NCI-H1092 treated with DMSO at 0.1 percent for 48 hours (cell line): ENCODE measurements at places on chromosomes 2 and 18.

GRCh38 chr2:191797942-191798876, 48.7 kb downstream of the CAVIN2 start:
- DNase-seq = no peak

- DNase-seq = peak; percentile 75
Observed at GRCh38 chr2:173571021-173571821, 216.5 kb downstream of the CDCA7 start.

GRCh38 chr2:181318504-181319280, 138.5 kb upstream of the ITGA4 start:
- no peak for DNase-seq

GRCh38 chr18:27415495-27415894, 230.4 kb upstream of the CHST9 start:
- DNase-seq = no peak

DNA sequence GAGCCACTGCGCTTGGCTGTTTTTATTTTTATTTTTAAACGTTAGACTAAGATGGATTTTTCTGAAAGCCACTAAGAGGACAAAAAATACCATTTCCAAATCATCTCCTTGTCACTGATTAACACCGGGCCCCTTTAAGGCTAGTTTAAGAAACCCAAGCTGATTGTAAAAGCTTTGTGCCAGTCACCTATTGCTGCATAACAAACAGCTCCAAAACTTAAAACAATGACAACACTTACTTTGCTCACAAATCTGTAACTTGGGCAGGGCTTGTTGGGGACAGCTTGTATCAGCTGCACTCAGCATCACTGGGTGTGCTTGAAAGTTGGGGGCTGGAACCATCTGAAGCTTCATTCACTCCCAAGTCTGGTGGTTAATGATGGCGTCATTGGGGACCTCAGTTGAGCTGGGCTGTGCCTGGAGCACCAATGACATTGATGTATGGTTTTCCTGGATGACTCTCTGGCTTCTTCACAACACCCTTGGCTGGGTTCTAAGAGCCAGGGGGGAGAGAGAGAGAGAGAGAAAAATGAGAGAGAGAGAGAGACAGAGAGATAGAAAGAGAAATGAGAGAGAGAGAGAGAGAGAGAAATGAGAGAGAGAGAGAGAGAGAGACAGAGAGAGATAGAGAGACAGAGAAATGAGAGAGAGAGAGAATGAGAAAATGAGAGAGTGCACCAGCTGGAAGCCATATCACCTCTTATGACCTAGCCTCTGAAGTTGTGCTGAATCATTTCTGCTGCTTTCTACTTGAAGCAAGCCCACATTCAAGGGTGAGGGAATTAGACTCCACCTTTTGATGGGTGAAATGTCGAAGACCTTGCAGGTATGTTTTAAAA, 26.0 kb upstream of the ATG16L1 start:
- no peak for DNase-seq

GRCh38 chr2:197839856-197840255, 35.5 kb downstream of the PLCL1 start:
- no peak for DNase-seq

GRCh38 chr18:2906704-2907549, 60.1 kb downstream of the EMILIN2 start:
- DNase-seq = no peak

- no peak for DNase-seq
Observed at GRCh38 chr18:36608107-36608506, 220.7 kb downstream of the TPGS2 start.

DNA sequence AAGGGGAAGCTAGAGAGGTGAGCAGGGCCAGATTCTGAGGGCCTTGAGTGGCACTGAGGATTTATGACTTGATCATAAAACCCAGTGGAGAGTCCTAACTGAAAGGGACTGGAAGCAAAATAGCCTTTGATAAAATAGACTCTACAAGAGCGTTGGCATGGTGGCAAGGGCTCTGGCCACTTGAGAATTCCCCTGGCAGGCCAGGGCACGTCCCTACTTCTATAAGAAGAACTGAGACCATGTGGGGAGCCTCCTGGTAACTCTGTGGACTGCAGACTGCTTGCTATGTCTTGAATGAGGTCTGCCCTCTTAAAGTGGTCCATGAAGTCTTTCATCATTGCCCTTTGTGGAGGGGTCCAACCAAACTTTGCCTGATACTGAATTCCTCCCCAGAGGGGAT, 324.8 kb downstream of the ALK start:
- DNase-seq = no peak

DNA sequence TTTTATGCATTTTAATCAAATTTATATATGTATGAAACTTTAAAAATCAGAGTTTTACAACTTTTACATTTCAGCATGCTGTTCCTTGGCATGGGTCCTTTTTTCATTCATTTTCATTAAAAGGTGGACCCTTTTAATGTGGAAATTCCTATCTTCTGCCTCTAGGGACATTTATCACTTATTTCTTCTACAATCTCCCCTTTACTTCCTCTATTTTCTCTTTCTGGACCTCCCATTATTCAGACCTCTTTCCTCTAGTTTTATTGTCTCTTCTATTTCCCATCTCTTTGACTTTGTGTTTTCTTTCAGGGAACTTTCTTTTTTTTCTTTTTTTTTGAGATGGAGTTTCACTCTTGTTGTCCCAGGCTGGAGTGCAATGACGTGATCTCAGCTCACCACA, 5.7 kb downstream of the PROC start:
- no peak for DNase-seq

DNA sequence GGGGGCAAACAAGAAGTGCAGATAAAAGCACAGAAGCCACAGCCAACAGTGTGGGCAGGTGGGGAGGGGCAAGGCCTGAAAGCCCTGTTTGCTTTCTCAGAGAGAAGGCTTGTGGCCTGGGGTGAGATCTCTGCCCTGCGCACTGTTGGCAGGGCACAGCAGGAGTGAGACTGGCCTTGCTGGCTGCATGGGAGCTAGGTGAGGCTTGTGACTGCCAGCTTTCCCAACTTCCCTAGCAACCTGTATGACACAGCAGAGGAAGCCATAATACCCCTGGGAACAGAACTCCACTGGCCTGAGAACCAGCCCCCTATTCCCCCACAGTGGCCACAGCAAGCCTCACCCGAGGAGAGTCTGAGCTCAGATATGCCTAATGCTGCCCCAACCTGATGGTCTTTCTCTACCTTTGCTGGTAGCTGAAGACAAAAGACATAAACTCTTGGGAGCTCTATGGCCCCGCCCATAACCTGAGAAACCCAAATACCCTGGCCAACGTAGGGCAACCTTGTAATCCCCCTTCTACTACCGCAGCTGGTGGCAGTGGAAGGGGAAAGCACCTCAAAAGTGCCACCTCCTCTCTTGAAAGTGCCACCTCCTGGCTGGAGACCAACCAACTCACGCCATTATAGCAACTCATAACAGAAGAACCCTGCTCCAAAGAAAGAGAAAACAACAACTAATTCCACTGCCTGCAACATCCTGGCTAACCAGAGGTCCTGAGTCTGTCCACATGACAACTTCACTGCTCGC, 44.4 kb downstream of the LCT start:
- no peak for DNase-seq

DNA sequence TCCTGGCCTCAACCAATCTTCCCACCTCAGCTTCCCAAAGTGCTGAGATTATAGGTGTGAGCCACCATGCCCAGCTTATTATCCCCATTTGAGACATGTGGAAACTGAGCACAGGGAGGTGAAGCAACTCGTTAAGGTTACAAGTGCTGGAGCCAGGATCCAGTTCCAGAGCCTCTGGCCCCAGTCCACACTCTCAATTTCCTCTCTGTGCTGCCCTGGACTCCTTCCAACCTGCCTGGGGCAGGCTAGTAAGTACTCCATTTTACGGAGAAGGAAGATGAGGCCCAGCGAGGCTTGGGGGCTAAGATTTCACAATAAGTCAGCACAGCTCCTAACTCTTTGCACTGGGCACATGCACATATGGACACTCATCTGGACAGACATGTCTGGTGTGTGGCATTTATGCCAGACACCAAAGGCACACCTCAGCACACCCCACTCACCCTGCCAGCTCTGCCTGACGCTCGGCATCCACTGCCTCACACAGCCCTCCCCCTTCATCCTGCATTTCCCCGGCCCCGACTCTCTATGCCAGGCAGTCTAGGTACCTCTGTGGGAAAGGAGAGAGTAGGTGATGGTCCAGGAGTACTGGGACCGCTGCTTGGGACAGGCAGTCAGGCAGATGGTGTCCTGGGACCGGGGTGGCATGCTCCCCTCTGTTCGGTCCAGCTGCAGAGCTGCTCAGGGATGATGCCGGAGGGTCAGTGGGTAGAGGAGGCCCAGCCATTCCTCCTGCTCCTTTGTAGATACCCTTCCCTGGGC, 20.5 kb downstream of the CFAP65 start:
- DNase-seq = peak; percentile 23

GRCh38 chr2:38233231-38233983, 143.7 kb downstream of the ATL2 start:
- no peak for DNase-seq

DNA sequence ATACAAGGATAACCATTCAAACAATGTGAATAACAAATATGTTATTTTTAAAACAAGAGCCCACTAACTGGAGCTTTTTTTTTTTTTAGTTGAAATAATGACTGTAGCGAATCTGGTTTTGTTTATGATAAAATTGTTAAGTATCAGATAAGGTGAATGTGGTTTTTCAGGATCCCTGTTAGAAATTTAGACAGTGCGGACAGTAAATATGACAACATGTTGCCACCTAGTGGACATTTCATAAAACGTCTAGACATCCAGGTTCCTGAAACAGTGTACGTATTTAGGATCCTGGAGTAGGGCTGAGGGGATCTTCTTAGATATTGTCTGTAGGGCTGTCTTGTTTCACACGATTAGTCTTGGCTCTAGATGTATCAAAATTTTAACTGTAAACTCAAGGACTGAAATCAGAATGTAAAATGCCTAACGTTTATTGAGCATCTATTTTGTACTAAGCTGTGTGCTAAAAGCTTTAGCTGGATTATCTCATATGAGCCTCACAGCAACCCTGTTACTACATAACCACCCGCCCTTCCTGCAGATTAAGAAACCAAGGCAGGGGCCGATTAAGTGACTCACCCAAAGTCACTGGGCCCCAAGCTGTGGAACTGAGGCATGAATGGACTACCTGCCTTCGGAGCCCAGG, 23.9 kb upstream of the CCDC68 start:
- DNase-seq = peak; percentile 67

GRCh38 chr18:41731884-41732283, 223.2 kb upstream of the PIK3C3 start:
- no peak for DNase-seq

- no peak for DNase-seq
Observed at GRCh38 chr2:215982465-215982875, 30.9 kb downstream of the MREG start.

DNA sequence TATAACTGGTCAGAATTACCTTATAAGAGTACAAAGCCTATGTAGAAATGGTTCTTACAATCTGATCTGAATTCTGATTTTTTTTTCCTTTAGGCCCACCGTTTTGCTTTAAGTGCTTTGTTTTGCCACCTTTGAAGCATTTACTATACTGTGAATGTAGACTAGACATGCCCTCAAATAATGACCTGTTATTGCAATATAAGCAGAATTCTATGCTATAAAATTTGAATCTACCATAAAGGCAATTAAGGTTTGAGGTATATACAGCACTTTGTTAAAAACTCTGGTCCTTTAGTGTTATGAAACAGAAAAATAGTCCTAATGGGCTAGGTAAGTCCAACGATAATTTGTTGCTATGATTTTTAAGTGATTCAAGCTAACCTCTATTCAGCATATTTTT, 86.6 kb upstream of the NOSTRIN start:
- no peak for DNase-seq

DNA sequence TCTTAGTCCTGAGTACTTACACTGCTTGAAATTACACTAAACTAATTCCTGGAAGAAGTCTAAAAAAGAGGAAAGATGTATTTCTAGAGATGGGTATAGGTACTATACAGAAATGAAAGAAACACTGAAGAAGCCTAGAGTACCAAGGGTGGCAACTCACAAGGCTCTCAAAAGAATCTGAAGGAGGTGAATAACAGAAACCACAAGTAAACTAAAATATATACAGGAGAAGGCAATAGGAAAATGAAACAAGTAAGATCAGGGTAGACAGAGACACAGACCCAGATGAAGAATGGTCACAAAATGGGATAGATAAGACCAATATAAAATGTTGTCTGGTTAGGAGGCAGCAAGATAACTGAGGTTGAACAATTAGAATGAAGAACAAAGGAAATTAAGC, 59.9 kb downstream of the USP37 start:
- DNase-seq = no peak

- no peak for DNase-seq
Observed at GRCh38 chr18:74395648-74396154, 61.4 kb downstream of the DIPK1C start.

GRCh38 chr2:167924556-167924955, 322.8 kb downstream of the STK39 start:
- DNase-seq = no peak

DNA sequence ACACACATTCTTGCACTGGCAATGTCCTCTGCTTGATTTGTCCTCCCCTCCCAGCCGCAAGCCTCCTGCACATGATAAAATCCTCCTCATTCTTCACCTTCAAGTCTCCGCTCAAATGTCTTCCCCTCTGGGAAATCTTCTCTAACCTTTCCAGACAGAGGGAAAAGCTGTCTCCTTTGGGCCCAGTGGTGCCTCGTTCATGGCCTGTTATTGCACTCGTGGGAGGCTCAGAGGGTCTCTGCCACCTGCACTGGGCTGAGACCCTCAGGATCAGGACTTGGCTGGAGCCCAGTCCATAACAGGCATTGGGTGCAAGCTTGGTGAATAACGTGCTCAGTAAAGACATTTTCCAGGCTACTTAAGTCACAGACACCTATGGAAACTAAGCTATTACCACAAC, 68.6 kb downstream of the PTGR3 start:
- DNase-seq = no peak

- no peak for DNase-seq
Observed at GRCh38 chr2:28231110-28231631, 161.5 kb upstream of the FOSL2 start.

GRCh38 chr18:59917422-59917821, 17.6 kb downstream of the PMAIP1 start:
- DNase-seq = no peak

DNA sequence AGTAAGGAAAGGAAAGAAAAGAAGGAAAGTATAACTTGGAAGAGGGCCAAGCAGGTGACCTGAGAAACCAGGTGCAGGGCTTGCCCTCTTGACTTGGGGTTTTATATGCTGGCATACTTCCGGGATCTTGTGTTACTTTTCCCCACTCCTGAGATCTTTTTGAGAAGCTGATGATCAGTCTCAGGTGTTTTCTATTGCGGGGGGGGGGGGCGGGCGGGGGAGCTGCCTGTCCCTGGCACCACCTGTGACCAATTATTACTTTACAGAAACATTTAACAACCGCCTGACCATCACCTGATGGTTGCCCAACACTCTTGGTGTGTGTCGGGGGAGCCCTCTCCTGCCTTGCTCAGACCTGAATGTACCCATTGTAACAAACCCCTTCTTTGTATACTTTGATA, 6.9 kb upstream of the CASP10 start:
- DNase-seq = no peak

GRCh38 chr2:75491129-75491753, 69.5 kb downstream of the EVA1A start:
- DNase-seq = no peak

- DNase-seq = no peak
Observed at GRCh38 chr2:120346026-120346666, at the start of gene INHBB. INHBB (plus strand) TSS chr2:120346136; CDS start chr2:120346189, 53 bp downstream.

GRCh38 chr2:26184555-26185303, 11.8 kb downstream of the GAREM2 start:
- peak; percentile 68 for DNase-seq
